Neural crest cell (in vitro differentiated cells): ENCODE measurements at places on chromosomes 5 and 9. TPM values are rescaled to one million over a fixed set of nuclear protein-coding genes. Genes with fewer than 3 reads are reported as not detected.

INSYN2B gene
- 0.27 and 0.35 TPM in 2 replicates for total RNA-seq

OBP2B gene
- not detected in 2 replicates for total RNA-seq

NPR3 gene
- 6.8 and 8.5 TPM in 2 replicates for total RNA-seq

GRCh38 chr9:125161284-125161918, 18.1 kb upstream of the SCAI start:
- DNase-seq = no peak
- H3K27me3 ChIP-seq = no peaks in the 10 kb centered on the region
- peak overlapping the region; percentile 94 for H3K27ac ChIP-seq

DNA sequence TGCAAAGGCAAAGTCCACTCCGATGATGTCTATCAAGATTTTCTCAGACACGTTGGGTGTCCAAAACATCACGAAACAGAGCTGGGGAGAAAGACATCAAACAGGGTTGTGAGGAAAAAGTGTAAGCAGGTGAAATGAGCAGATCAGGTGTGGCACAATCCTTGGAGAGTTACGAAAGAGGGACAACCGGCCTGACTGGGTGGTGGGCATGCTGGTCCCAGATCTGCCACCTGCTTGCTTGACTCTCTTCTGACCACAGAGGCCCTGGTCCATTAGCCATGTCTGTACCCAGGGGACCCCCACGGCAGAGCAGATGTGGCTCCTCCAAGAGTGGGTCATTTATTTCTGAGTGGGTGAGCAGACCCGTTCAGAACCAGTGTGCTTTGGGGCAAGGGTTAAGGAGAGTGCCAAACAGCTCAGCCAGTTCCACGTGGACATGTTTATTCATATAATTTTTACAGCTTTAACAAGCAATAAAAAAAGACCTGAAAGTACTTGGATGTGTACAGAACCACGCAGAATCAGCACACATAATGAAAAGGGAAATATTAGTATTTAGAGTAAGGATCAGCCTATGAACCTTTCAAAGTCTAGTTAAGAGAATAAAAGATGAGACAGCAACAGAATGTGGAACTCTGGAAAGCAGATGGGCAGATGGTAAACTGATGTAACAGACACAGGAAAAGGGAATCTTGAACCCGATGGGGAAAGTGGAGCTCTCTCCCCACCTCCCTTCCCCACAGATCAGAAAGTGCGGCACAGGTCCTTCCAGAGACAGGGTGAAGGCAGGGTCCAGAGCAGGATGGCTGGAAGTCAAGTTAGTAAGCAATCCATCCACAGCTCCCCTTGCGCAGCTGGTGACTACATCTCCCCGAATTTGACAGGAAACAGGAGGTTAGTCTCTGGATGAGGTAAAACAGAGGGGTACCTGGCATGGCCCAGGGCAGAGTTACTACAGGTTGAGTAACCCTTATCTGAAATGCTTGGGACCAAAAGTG, 52.5 kb downstream of the OTULIN start:
- H3K27ac ChIP-seq = peak overlapping the region; percentile 89
- H3K36me3 ChIP-seq = peaks cover 39% of the 10 kb centered on the region
- no peaks in the 10 kb centered on the region for H3K27me3 ChIP-seq
- no peaks in the 10 kb centered on the region for H3K4me1 ChIP-seq

GRCh38 chr5:101278011-101278687, 375.1 kb upstream of the ST8SIA4 start:
- no peak for DNase-seq
- H3K36me3 ChIP-seq = no peaks in the 10 kb centered on the region
- no peak overlapping the region for H3K4me3 ChIP-seq
- H3K27me3 ChIP-seq = no peaks in the 10 kb centered on the region
- no peak overlapping the region for H3K27ac ChIP-seq
- no peaks in the 10 kb centered on the region for H3K4me1 ChIP-seq

GRCh38 chr9:72575666-72576065, 54.3 kb downstream of the TMC1 start:
- H3K27ac ChIP-seq = no peak overlapping the region
- peaks cover 22% of the 10 kb centered on the region for H3K4me1 ChIP-seq
- no peaks in the 10 kb centered on the region for H3K36me3 ChIP-seq
- no peak overlapping the region for H3K4me3 ChIP-seq
- no peak for DNase-seq
- no peaks in the 10 kb centered on the region for H3K27me3 ChIP-seq

- no peak for DNase-seq
- no peaks in the 10 kb centered on the region for H3K36me3 ChIP-seq
- H3K27me3 ChIP-seq = peaks cover 17% of the 10 kb centered on the region
These were observed 142.1 kb downstream of the LHFPL2 start for GRCh38 chr5:78506261-78507024.

DNA sequence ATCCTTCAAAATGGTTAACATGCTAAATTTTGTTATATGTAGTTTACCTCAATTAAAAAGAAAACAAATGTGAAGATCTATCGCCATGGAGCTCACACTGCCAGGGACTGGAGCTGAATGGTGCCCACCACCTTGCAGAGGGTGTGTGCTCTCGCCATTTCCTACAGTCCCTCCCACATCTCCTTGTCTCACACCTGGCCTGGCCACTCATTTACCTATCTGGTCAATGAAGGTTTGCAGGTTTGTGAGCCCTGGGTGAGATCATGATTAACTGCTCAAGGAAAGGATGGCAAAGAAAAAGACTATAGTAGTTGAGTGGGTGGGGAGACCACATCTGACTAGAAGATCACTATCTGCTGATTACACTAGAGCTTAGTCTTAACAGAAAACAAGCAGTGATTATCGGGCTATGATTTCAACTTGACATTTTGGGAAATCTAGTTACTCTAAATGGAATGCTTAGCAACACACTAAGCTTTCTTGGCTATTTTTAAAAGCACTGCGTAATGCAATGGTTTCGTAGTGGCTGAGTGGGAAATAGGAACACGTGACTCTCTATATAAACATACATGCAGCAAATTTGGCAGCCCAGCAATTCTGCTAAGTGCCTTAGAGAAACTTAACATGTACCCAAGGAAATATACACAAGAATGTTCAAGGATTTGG, 27.3 kb downstream of the PUM3 start:
- H3K4me1 ChIP-seq = peaks cover 16% of the 10 kb centered on the region
- peaks cover 23% of the 10 kb centered on the region for H3K36me3 ChIP-seq
- no peaks in the 10 kb centered on the region for H3K27me3 ChIP-seq
- no peak for DNase-seq

DNA sequence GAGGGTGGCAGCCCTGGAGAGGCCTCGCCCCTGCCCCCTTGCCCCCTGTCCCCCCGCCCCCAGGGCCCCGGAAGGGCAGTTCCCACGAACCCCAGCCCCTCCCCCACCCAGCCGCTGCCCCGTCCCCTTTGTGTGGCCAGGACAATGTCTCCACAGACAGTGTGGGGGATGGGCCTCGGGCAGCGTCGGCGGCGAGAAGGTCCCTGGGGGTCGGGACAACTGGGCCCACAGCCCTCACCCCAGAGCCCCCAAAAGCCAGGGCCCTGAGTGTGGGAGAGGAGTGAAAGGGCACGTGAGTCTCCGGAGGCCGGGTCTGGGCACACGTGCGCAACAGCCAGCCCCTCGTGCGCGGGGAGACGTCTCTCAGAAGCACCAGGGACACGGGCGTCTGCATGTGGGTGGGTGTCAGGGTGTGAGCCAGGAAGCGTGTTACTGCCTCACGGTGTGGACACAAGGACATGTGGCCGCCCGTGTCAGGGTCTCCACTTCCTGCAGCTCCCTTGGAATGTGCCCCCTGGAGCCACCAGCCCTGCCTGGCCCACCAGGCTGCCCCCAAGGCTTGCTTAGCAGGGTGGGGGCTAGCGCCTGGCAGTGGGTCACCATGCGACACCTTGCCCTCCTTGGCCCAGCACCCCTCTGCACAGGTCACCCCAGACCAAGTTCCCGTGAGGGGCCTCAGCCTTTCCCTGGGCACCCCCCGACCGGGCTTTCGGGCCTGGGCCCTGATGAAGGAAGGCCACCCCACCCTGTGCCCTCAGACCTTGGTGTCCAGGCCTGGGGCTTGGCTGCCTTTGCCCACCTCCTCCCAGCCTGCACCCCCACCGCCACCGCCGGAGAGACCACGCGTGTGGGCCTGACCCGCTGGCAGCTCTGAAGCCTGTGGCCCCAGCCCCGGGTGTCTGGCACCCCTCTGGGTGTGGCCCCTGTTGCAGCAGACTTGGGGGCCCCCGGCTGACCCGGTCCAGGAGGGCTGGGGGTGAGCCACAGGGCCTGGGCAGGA, 12.8 kb upstream of the NRARP start:
- DNase-seq = no peak
- H3K27me3 ChIP-seq = no peaks in the 10 kb centered on the region
- H3K4me1 ChIP-seq = peaks cover 18% of the 10 kb centered on the region

GRCh38 chr5:62465985-62466925, 53.7 kb downstream of the IPO11 start:
- H3K4me1 ChIP-seq = no peaks in the 10 kb centered on the region
- H3K27me3 ChIP-seq = no peaks in the 10 kb centered on the region
- H3K36me3 ChIP-seq = no peaks in the 10 kb centered on the region
- no peak for DNase-seq

- peaks cover 3% of the 10 kb centered on the region for H3K4me1 ChIP-seq
- H3K4me3 ChIP-seq = peak overlapping the region; percentile 21
- H3K36me3 ChIP-seq = peaks cover 3% of the 10 kb centered on the region
- H3K27ac ChIP-seq = no peak overlapping the region
These were observed 2.1 kb upstream of the FOXE1 start for GRCh38 chr9:97850746-97851445.

DNA sequence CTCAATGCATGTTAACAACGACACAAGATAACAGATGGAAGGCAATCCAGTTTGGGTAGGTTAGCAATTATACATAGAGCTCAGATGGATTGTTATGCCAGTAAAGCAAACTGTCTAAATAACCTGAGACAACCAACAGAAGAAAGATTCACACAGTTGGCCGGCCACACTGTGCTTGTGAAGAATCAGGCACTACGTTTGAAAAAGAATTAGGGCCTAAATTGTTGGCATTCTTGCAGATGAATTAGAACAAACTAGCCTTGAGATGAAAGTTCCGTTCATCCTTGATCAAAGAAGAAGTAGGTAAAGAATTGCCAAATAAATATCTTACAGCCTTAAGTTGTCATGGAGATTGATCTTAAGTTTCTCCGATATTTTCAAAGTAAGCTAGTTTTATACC, 210.6 kb downstream of the CDH18 start:
- H3K27ac ChIP-seq = no peak overlapping the region
- H3K4me1 ChIP-seq = no peaks in the 10 kb centered on the region
- H3K27me3 ChIP-seq = no peaks in the 10 kb centered on the region

DNA sequence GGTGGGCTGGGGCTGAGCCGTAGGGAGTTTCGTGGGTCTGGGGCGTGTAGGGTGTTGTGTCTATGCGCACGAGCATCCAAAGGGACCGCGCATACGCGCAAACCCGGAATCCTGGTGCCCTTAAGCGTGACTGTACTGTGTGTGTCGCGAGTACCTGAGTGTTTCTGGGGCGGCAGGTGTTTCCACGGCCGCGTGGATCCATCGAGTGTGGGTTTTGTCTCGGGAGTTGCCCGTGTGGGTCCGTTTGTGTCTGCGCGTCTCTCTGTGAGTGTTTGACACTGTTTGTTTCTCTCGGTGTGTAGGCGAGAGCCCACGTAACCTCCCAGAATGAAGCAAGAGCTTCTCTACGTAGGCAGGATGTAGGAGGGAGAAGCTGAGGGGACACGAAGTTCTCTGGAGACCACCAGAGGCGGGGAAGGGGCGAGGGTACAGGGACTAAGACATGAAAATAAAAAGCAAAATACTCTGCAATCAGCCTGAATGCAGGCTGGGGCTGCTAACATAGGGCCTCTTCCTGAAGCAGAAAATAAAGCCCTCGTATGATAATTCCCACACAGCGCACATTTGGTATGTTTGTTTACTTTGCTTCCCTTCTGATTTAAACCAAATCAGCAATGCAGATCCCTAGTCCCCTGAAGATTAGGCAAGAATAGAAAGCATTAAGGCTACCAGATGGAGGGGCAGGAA, 588 bp upstream of the BRINP1 start:
- DNase-seq = no peak
- peaks cover 96% of the 10 kb centered on the region for H3K27me3 ChIP-seq
- no peaks in the 10 kb centered on the region for H3K36me3 ChIP-seq
- no peak overlapping the region for H3K27ac ChIP-seq
- peak overlapping the region; percentile 86 for H3K4me3 ChIP-seq

DNA sequence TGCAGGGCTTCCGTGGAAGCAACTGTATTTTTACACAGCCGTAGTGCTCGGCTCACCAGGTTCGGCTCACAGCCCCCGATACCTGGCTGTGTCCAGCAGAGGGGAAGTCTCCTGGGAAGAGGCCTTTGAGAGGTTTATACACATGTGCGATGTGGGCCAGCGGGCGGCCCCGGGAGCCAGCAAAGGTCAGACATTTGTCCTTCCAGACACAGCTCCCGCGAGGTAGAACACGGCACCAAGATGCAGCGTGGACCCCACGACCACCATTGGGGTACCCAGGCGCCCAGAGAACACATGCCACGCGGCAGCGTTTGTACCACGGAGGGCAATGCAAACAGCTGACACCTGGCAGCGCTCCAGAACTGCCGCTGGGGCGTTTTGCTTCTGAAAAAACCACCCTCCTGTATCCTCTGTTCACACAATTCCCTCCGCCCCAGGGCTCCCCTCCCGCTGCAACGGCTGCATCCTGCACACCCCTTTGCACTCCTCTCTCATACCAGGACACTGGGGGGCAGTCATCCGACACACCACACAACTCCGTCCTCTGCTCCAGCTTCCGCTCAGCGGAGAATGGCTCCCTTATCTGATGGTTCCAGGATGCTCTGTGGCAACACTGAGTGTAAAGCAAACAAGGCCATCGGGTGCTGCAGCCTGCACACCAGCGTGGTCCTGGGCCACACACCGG, 235.3 kb downstream of the SYK start:
- peaks cover 19% of the 10 kb centered on the region for H3K4me1 ChIP-seq
- DNase-seq = peak; percentile 52
- H3K27ac ChIP-seq = peak overlapping the region; percentile 91

GRCh38 chr5:6384856-6385255, 6.5 kb upstream of the MED10 start:
- no peak for DNase-seq
- no peaks in the 10 kb centered on the region for H3K4me1 ChIP-seq
- H3K27me3 ChIP-seq = peaks cover 27% of the 10 kb centered on the region
- H3K27ac ChIP-seq = no peak overlapping the region

- peaks cover 3% of the 10 kb centered on the region for H3K4me1 ChIP-seq
- DNase-seq = peak; percentile 75
- no peak overlapping the region for H3K4me3 ChIP-seq
- peaks cover 6% of the 10 kb centered on the region for H3K36me3 ChIP-seq
These were observed 53.0 kb downstream of the NUP214 start for GRCh38 chr9:131178382-131178781.

DNA sequence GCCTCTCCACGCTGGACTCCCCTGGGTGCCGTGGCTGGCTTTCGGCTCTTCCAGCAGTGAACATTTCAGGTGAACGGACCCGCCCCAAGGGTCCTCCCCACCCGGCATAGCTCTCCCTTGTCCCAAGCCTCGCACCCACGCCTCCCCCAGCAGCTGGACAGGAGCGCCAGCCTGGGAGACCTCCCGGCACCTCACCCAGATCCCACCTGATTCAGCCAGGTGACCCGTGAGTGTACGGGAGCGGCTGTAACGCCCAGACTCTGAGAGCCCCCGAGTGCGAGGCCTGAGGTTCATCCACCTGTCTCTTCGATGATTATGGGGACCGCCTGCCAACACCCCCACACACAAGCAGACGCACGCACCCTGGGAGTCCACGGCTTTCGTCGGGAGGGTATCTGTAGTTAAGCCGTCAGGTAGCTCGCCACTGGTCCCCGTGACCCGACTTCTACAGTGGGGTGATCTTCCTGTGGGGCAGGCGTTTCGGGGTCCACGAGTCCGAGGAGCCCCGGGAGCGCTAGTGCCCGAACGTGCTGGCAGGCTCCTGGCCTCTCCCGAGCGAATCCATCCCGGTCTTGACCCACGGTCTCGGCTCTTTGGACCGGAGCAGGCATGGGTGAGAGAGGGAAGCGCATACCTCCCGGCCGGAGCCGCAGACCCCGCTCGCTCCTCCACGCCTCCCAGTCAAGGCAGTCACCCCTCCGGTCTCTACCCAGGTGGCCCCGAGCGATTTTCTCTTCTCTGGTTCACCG, 14.9 kb downstream of the TRIM7 start:
- H3K36me3 ChIP-seq = peaks cover 15% of the 10 kb centered on the region
- no peak overlapping the region for H3K27ac ChIP-seq
- DNase-seq = peak; percentile 9
- H3K4me3 ChIP-seq = peak overlapping the region; percentile 99
- peaks cover 63% of the 10 kb centered on the region for H3K27me3 ChIP-seq
